ENCODE measurements at places on chromosomes 5 and 9.

DNA sequence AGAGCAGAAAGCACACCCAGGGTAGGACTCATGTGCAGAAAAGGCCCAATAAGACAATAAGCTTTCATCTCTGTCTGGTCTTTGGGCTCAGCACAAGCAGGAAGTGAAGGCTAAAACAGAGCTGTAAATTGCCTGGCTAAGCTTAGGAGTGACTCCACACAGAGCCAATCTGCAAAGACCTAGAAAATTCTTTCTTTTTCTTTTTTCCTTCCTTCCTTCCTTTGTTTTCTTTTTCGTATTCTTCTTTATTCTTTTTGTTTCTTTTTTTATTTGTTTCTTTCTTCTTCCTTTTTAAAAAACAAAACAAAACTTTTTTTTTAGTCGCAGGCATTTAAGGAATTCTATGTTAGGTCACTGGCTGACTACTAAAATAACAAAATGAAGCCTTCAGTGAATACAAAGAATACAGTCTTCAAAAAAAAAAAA lies 12.2 kb downstream of the SLC35A4 start:
- no peak for DNase-seq

- peak; percentile 60 for DNase-seq
These were observed 42.8 kb downstream of the SHB start for GRCh38 chr9:38026021-38026809.

- DNase-seq, result no peak
These were observed 52.0 kb upstream of the PTGER4 start for GRCh38 chr5:40627706-40628105.

- no peak for DNase-seq
These were observed 73.7 kb downstream of the MPDZ start for GRCh38 chr9:13205824-13206223.

GRCh38 chr9:98339987-98340800 lies 84.7 kb upstream of the TBC1D2 start:
- DNase-seq, result no peak

- DNase-seq, result no peak
These were observed 30.8 kb downstream of the OR1J1 start for GRCh38 chr9:122446819-122447484.

DNA sequence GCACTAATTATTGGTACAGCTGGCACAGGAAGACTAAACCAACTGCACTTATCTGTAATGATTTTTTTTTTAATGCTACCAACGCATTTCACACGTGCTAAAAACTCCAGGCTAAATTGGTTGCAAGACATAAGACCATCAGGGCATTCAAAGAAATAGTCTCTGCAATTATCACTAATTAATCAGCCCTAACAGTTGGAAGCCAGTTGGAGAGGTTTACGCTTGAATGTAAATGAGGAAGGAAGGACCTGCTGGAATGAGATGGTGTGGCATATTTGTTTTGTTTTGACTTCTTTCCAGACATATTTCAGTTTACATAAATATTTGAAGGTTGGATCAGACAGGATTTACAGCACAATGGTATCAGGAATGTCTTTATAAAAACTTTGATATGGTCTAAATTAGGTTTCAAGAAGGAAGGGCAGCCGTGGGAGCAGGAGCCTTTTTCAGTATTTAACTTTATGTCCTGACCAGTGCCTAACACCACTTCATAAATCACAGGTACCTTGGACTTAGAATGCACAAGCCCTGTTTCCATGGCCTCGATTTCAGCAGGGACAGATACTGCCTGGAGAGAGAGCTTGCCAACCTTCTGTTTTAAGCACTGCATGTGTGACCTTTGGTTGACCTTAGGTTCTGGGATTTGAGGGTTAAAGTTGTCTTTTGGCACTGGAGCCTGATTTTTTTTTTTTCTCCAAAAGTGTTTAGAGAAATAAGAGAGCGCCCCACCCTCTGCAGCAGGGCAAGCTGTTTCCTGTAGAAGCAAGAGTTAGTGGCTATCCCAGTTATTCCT lies 199.8 kb upstream of the MAP3K1 start:
- peak; percentile 33 for DNase-seq

DNA sequence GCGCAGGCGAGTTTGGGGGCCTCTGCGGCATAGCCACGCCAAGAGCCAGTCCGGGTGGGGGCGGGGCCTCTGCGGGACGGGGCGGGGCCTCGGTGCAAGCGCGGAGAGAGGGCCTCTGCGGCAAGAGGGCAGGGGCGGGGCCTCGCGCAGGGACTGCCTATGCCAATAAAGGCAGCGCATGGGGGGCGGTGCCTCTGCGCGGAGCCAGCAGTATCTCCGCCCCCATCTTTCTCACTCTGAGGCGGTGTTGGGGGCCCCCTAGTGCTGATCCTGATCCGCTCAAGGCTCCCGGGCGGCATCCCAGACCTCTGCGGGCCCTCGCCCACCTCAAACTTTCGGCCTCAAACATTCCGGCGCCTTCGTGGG lies 9.2 kb upstream of the GPRIN1 start:
- peak; percentile 79 for DNase-seq

- DNase-seq, result no peak
These were observed 196.8 kb upstream of the DAPK1 start for GRCh38 chr9:87300915-87301314.

DNA sequence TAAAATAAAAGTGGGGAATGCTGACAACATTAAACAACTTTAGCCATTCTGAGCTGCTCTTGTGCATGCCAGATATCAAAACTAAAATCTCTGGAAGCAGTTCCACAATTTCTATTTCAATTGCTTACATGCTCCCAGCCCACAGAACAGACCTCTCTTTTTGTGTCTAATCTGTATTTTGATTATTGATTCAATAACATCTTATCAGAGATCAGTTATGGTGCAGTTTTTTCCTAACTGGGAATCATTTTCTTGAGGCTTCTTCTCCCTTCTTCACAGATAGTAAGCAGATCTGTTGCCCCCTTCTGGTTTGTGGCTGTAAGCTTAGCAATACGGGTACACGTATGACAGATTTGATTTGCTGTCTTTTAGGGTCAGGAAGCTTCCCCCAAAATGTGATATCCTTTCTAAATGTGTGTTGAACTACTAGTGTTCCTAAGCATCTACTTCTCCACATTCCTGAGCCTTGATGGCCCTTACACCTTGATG lies 39.4 kb downstream of the MRPS27 start:
- DNase-seq, result no peak

- DNase-seq, result no peak
These were observed 19.1 kb downstream of the TRIM14 start for GRCh38 chr9:98099898-98100297.

GRCh38 chr5:171080186-171080938 lies 218.5 kb downstream of the RANBP17 start:
- DNase-seq, result no peak

DNA sequence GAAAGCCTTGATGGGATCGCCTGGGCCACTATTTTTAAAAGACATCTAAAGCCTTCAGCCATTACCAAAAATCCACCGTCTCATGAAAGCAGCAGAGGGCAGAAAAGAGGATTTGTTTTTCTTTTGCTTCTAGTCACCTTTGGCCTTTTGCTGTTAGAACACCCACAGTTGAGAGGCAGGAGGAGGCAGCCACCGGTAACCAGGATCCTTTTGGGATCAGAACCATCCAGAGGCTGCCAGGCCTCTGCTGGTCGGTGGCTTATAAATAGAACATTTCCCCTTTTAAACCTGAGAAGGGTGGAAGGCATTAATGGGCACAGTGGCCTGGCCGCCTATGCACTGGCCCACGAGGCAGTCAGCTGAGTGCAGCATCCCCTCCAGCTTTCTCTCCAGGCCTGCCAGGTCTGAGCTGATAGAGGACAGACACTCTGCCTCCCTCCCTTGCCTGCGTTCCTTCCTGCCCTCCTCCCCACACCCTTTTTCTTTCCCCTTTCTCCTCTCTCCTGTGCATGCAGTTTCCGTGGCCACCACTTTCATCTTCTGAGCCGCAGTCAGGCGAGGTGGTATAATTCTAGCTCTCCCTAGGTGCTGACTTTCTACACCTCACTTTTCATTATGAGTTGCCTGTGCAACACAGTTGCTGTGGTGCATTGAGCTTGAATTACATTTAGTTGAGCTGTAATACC lies 253.4 kb downstream of the ARHGAP26 start:
- peak; percentile 57 for DNase-seq

GRCh38 chr5:153713943-153714342 lies 223.5 kb downstream of the GRIA1 start:
- no peak for DNase-seq

DNA sequence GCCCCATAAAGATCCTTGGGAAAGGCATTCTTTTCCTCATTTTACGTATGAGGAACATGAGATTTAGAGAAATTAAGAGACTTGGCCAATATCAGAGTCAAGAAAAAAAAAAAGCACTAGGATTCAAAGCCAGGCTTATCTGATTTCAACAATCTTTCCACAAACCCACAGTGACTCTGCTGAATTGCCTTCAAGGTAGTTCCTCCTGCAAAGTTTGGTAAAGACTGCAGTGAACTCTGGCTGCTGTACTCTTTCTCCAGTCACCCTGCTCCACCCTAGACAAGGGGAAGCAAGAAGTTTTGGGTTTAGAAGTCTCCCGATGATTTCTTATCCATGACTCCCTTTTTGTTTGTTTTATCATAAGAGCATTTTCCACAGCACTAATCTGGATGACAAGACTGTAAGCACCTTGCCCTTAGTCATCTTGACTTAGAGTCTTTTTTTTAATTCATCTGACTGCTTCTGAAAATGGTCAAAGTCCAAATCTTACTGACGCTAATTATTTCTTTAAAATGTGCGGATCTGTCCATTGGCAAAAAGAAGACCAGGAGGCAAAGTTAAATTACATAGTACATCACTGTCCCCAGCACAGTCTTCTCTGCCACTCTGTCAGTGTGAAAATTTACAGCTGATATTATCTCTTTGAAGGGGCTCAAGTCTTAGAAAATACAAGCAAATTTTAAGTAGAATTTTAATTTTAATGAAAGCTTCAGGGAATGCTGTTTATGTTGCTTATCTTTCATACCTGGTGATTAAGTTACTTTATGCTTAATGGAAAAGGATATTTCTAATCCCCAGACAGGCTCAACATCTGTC lies 180.1 kb downstream of the TTLL11 start:
- no peak for DNase-seq

DNA sequence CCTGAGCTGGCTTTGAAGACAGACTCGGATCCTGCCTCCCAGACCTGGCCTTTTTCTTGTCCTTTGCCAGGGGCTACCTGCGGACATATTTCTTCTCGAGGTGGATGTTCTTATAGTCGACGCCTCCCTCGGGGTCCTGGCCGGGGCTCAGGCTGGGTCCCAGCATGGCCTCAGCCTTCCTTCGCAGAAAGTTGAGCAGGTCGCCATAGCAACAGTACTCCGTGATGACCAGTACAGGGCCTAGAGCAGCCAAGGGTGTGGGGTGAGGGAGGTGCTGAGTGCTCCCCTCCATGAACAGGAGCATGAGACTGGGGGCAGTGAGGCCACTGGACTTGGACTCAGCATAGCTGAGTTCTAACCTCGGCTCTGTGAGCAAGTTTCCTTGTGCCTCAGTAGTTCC lies 26.7 kb downstream of the CSF1R start:
- no peak for DNase-seq

- no peak for DNase-seq
These were observed 61.3 kb upstream of the PIK3R1 start for GRCh38 chr5:68154119-68154857.

- DNase-seq, result no peak
These were observed 368.0 kb upstream of the SEMA6A start for GRCh38 chr5:116942622-116943021.

- DNase-seq, result no peak
These were observed 19.7 kb downstream of the ANP32B start for GRCh38 chr9:98002808-98003207.

DNA sequence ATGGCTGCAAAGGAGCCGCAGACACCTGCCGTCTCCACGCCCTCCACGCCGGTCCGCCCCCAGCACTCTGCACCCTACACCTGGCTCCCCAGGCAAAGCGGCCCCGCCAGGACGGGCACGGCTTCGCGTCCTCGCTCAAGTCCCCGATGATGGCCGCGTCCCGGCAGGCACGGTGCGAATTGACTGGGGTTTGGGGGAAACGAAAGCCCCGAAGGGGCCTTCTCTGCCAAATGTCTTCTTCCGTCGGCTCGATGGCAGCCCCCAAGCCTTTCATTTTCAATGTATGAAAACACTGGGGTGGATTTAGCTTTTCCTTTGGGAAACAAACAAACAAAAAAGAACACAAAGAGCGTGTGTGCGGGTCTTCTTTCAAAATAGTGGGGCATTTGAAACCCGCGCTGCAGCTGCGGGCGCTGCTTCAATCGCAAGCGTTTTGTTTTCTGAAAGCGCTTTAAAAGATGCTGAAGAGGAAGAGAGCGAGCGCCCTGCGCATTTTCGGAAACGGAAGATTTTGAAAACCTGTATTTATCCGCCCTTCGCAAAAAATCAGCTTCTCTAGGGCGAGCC lies 160.0 kb downstream of the RMI1 start:
- DNase-seq, result no peak

DNA sequence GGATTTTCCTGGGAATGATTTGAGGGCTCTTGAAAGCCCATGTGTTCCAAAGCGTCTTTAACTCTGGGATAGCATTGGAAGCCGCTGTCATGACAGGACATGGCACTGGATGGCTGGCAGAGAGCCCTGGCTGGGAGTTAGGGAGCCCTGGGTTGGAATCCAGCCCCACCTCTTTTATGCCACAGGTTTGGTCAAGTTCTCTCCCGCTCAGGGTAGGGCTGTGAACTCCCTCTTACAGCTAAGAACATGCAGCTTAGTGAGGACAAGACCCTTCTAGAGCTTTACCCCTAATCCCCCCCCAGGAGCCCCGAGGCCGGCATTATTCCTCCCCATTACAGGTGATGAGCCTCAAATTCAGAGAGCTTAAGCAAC lies 37.2 kb downstream of the OLFML2A start:
- peak; percentile 4 for DNase-seq

- no peak for DNase-seq
These were observed 89.9 kb downstream of the SLC24A2 start for GRCh38 chr9:19698960-19699359.

DNA sequence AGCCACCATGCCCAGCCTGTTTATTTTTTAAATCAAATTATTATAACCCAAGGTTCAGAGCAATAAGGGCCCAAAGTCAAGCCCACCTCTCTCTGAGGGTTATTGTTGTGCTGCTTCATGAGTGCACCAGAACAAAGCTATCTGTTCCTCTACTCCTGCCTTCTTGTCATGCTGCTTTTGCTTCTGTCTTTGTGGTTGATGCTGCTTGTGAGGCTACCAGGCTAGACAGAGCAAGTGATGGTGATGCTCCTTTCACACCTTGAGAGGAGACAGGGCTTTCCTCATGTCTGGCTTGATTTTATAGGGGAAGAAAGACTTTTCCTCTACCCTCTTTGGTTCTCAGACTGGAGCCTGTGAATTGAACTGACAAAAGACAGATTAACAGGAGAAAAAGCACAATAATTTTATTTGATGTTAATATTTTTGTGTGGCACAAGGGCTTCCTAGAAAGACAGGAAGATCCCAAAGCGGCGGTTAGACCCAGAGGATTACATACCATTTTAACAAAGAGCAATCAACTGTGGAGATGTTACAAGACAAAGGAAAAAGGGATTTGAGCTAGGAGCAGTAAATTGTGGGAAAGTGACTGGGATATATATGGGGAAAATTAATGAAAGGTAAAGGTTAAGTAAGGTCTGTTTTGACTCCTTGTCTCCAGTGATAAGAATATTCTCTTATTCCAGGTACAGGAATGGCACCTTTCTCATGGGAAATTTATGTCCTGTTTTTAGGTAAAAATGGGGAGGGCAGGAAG lies 4.4 kb upstream of the CD180 start:
- no peak for DNase-seq

- DNase-seq, result no peak
These were observed 27.8 kb downstream of the NFIL3 start for GRCh38 chr9:91395553-91396471.

GRCh38 chr5:151862811-151863472 lies 61.7 kb downstream of the GLRA1 start:
- no peak for DNase-seq

GRCh38 chr5:112351225-112351624 lies 67.9 kb downstream of the EPB41L4A start:
- no peak for DNase-seq

GRCh38 chr5:83219495-83219894 lies 142.1 kb downstream of the XRCC4 start:
- DNase-seq, result no peak

All from left cardiac atrium (tissue), 4 donors.